ENCODE measurements at places on chromosomes 3 and 15. TPM values are rescaled to one million over a fixed set of nuclear protein-coding genes. Genes with fewer than 3 reads are reported as not detected.

The GRK7 gene
- not detected for total RNA-seq

The TMEM108 gene
- not detected for total RNA-seq

The SLC12A1 gene
- not detected for total RNA-seq

The VEPH1 gene
- 0.31 TPM for total RNA-seq

The SENP8 gene
- 2.1 TPM for total RNA-seq
